ENCODE measurements at places on chromosomes 1 and 21. TPM values are rescaled to one million over a fixed set of nuclear protein-coding genes. Genes with fewer than 3 reads are reported as not detected.

Gene MYBPH
- 1.4 TPM for total RNA-seq

DNA sequence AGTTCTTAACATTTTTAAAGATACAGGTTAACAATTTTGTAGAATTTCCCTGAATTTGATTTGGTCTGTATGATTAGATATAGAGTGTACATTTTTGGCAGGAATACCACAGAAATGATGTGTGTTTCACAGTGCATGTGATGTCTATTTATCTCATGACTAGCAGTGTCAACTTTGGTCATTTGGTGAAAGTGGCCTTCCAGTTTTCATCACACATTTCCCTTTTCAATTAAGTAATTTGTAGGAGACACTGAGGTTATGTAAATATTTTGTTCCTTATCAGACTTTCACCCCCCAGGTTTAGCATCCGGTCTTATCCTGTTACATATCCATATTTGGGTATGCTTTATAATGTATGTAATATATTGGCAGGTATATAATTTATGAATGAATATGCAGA lies 41.8 kb downstream of the MAP3K7CL start:
- no peak overlapping the region for H3K27ac ChIP-seq
- no peak for DNase-seq
- H3K4me1 ChIP-seq, result no peaks in the 10 kb centered on the region
- H3K36me3 ChIP-seq, result no peaks in the 10 kb centered on the region

Gene STYXL2
- total RNA-seq, result 52.1 TPM

- no peaks in the 10 kb centered on the region for H3K36me3 ChIP-seq
- peak overlapping the region; percentile 96 for H3K27ac ChIP-seq
- peaks cover 14% of the 10 kb centered on the region for H3K27me3 ChIP-seq
- H3K4me1 ChIP-seq, result peaks cover 28% of the 10 kb centered on the region
- H3K4me3 ChIP-seq, result peak overlapping the region; percentile 95
- DNase-seq, result peak; percentile 62
Observed at GRCh38 chr1:231421546-231421970, 529 bp downstream of the EGLN1 start.

DNA sequence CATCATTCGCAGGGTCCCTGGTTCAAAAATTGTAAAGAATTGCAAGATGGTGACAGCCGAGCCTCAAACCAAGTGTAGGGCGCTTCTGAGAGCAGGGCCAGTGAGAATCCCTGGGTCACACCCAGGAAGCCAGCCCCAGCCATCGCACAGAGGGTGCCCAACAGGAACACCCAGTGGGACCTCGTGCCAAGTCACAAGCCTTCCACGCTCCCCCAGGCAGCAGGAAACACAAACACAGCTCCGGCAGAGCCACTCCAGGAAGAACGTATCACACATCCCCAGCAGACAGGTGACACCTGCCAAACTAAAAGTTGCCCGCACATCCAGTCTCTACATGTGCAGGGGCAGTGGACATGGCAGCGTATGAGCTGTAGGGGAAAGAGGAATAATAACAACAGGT lies 20.2 kb downstream of the DHRS3 start:
- H3K4me1 ChIP-seq, result peaks cover 6% of the 10 kb centered on the region
- H3K36me3 ChIP-seq, result no peaks in the 10 kb centered on the region
- no peak overlapping the region for H3K4me3 ChIP-seq
- no peak for DNase-seq
- no peak overlapping the region for H3K27ac ChIP-seq

DNA sequence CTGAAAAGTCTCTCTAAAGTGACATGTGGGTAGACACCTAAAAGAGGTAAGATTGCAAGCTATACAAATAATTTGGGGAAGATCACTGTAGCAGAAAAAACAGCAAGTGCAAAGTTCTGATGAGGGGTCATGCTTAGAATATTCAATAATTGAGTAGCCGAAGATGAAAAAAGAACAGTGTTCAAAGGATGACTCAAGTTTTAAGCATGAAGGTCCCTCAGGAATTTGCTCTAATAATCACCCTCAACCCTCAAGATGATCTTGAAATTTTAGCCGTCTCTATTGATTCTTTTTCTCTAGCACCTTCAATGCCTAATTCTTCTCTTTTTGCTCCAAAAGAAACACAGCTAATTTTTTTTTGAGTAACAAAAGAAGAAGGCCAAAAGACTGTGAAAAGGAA lies 190.6 kb upstream of the ZNHIT6 start:
- H3K27ac ChIP-seq, result no peak overlapping the region
- H3K4me1 ChIP-seq, result no peaks in the 10 kb centered on the region
- H3K27me3 ChIP-seq, result no peaks in the 10 kb centered on the region

Gene TNFAIP8L2
- 0.45 TPM for total RNA-seq

DNA sequence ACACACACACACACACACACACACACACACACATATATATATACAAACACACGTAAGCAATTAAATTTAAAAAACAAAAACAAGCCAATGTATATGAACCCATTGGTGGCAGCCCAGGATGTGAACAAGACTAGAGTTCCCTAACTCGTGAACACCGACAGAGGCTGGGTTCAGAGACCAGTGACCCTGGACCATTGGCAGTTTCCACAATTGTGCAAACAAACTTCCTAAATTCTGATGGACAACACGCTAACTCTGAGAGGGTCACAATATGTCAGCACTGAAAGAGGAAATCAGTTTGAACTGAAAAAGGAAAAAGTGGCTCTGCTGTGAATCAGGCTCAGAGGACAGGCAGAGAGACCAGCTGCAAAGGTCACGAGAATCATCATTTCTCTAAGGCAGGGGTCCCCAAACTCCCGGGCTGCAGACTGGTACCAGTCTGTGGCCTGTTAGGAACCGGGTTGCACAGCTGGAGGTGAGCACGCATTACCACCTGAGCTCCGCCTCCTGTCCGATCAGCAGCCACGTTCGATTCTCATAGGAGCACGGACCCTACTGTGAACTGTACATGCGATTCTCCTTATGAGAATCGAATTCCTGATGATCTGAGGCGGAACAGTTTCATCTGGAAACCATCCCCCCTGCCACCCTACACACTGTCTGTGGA lies 50.5 kb upstream of the ERO1B start:
- H3K4me3 ChIP-seq, result no peak overlapping the region
- no peaks in the 10 kb centered on the region for H3K27me3 ChIP-seq
- H3K36me3 ChIP-seq, result no peaks in the 10 kb centered on the region
- DNase-seq, result no peak
- H3K27ac ChIP-seq, result no peak overlapping the region
- no peaks in the 10 kb centered on the region for H3K4me1 ChIP-seq

DNA sequence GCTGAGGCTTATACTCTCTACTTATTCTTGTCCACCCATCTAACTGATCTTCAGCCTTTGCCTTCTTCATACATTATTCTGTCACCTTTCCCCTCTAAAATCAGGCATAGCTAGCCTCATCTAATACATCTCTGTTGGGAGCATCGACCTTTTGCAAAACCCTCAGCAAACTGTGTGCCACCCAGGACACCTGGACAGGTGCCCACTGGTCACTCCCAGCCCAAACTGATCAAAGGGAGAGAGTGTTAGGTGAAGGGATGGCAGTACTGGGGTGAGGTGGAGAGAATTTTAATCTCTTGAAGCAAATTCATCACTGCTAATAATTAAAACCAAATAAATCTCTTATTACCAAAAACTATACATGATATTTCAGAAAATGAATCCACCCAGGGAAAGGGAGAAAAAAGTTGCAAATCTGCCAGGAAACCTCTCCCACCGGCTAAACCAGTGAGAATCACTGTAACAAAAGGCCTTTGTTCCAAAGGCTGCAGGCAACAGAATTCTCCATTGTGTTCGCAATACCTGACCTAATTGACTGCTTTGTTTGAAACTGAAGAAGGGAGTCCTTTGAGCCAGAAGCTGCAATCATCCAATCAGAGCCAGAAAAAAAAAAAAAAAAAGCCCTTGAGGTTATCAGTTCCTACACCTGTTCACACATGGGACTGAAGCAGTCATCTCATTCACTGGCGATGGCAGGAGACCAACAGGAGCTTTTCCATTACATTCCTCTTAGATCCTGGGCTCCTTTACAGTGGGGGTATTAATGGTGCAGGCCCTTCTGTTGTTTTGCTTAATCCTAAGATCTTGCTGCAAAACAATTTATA lies 172.6 kb downstream of the APP start:
- no peak overlapping the region for H3K4me3 ChIP-seq
- H3K36me3 ChIP-seq, result peaks cover 3% of the 10 kb centered on the region

Gene PKLR
- total RNA-seq, result not detected

GRCh38 chr1:12339396-12339795 lies 109.6 kb downstream of the VPS13D start:
- no peak overlapping the region for H3K4me3 ChIP-seq
- H3K36me3 ChIP-seq, result no peaks in the 10 kb centered on the region
- no peaks in the 10 kb centered on the region for H3K27me3 ChIP-seq
- peaks cover 59% of the 10 kb centered on the region for H3K4me1 ChIP-seq

- no peaks in the 10 kb centered on the region for H3K27me3 ChIP-seq
- H3K4me1 ChIP-seq, result no peaks in the 10 kb centered on the region
- H3K27ac ChIP-seq, result no peak overlapping the region
Observed at GRCh38 chr1:197306381-197307062, 38.5 kb downstream of the CRB1 start.

- no peak overlapping the region for H3K4me3 ChIP-seq
- H3K4me1 ChIP-seq, result no peaks in the 10 kb centered on the region
- H3K27ac ChIP-seq, result no peak overlapping the region
- DNase-seq, result no peak
- no peaks in the 10 kb centered on the region for H3K27me3 ChIP-seq
- H3K36me3 ChIP-seq, result no peaks in the 10 kb centered on the region
Observed at GRCh38 chr1:198024782-198025181, 107.6 kb downstream of the LHX9 start.

GRCh38 chr1:207830788-207831187 lies 78.9 kb downstream of the CD46 start:
- no peak overlapping the region for H3K4me3 ChIP-seq
- DNase-seq, result no peak
- no peaks in the 10 kb centered on the region for H3K27me3 ChIP-seq
- H3K36me3 ChIP-seq, result no peaks in the 10 kb centered on the region
- H3K27ac ChIP-seq, result no peak overlapping the region

Gene CFHR3
- 0.07 TPM for total RNA-seq

DNA sequence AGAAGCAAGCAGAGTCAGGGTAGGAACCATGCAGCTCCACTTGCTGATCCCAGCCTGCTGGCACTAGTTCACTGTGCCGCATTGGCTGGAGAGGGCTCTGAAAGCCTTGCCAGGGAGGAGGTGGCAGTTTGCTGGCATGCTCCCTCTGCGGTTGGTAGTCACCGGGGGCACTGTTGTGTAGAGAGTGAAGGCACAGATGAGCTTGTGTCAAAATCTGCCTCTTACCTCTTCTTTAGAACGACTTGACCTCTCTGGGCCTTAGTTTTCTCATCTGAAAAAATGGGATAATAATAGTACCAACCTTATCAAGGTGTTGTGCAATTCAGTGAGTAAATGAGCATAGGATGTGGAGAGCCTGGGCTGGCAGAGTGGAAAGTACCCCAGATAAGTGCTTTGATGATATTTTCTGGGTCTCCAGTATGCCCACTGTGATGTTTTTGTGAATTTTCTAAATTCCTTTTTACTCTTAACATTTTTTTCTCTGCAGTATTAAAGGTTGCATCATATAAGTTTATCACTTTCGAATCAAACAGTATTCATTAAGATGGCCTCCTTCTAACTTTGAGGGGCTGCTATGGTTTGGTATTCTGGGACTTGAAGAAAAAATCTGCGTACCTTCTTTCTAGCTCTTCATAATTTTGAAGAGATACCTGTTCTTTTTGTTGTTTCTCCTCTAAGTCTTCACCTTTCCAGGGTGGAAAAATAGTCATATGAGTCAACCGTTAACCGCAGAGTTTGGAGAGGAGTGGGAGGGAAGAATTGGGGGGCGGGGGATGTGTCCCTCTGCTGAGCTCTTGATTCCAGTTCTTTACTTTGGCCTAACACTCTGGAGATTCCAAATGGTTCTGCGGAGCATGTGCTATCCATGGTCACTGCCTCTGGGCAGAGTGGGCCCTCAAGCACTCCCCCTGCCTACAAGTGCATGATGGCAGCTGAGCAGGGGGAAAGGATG lies 26.8 kb downstream of the SZRD1 start:
- no peaks in the 10 kb centered on the region for H3K27me3 ChIP-seq
- H3K27ac ChIP-seq, result no peak overlapping the region
- H3K4me3 ChIP-seq, result no peak overlapping the region
- no peak for DNase-seq

DNA sequence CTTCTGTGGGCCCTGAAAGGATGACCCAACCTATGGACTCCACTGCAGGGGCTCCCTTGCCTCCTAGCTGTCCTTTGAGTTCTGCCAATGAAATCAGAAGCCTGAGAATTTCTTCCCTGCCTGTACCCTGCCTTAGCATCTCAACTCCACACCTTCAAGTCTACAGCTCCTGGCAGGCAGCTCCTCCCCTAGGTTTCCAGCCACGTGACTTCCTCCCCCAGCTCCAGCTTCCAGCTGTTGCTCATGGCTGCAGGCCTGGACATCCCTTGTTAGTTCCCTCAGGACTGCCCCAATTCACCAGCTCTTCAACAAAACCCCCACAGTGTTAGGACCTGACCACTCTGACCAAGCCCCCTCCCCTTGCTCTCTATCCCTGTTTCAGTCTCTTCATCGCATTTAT lies 2.4 kb downstream of the RCAN1 start:
- H3K27ac ChIP-seq, result no peak overlapping the region
- no peak for DNase-seq
- peaks cover 27% of the 10 kb centered on the region for H3K4me1 ChIP-seq

Gene CYP4X1
- total RNA-seq, result 0.42 TPM

- no peak overlapping the region for H3K4me3 ChIP-seq
- no peaks in the 10 kb centered on the region for H3K36me3 ChIP-seq
- no peaks in the 10 kb centered on the region for H3K4me1 ChIP-seq
- peak; percentile 9 for DNase-seq
- H3K27ac ChIP-seq, result no peak overlapping the region
Observed at GRCh38 chr1:159652506-159652905, 61.9 kb downstream of the CRP start.

Gene FOXE3
- total RNA-seq, result not detected

Gene NR0B2
- total RNA-seq, result 3.9 TPM

Gene TGFB2
- total RNA-seq, result 107 TPM

Gene AIRE
- 0.45 TPM for total RNA-seq

Gene CAPN9
- 0.18 TPM for total RNA-seq

Gene SLC35F3
- total RNA-seq, result 0.98 TPM

DNA sequence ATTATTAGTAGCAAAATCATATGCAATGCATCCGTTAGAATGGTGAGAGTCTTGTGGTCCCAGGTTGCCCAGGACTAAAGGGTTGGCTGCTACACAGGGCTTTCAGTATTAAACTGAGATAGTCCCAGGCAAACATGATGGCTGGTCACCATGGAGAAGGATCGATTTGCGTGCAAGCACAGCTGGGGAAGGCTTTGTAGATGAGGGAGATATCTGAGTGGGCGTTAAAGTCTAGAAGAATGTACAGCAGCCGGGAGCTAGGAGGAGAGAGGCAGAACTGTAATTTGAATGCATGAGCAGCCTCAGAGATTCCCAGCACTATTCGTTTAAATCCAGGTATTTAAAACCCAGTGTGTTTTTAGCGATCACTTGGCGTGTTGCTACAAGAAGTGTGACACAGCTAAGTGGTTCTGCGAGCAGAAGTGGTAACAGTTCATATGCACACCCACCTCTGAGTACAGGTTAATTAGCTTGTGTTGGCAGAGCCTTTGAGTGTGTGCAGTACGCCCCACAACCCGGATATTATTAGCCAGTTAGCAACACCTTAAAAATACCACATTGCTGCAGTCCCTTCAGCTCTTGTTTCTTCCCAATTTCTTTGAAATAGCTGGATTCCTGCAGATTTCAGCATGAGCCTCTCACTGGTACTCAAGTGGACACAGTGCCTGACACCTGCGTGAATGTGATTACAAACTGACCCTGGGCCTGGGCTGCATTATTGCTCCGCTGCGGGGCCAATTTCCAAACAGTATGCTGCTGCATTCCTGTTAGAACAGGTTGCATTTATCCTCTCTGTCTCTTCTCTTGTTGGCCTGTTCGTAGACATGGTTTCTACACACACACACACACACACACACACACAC lies 67.2 kb upstream of the SCAF4 start:
- peaks cover 3% of the 10 kb centered on the region for H3K4me1 ChIP-seq
- no peaks in the 10 kb centered on the region for H3K36me3 ChIP-seq
